Fibroblast of skin of scalp (primary cell): ENCODE measurements at places on chromosomes 1 and 21.

- DNase-seq = no peak
These were observed 44.5 kb downstream of the BCL9 start for GRCh38 chr1:147585640-147586383.

DNA sequence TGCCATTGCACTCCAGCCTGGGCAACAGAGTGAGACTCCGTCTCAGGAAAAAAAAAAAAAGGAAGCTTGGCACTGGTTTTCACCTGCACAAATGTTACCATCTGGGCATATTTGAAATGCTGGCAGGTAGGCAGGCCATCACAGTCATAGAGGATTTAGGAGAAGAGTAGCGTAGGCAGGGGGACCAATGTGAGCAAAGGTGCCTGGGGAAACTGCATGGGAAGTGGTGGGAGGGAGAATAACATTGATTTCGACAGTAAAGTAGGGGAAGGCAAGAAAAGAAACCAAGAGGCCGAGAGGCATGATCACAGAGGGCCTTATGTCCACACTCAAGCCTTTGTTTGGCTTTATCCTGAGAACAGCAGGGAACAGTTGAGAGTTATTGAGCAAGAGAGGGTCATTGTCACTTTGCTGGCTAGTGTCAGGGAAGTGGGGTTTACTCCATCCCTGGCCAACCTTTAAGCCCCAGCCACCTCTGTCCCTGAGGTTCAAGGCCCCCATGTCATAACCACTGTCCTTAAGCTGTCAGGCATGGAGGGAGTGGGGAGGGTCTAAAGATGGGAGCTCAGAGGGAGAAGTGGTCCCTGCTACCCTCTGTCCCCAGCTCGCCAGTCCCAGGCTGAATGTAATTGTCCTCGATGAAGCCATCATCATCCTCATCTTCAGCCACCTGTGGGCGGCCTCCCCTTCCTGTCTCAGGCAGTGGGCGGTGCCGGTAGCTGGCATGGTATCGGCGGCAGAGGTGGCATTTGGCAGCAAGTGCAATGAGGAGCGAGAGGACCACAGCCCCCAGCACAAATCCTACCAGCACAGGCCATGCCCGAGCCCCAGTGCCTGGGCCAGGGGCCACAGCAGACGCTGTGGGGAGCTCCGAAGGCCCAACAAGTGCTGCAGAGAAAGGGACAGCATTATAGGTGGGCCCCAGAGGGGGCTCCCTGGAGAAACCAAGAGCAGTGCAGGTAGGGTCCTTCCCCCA lies 2.9 kb downstream of the C1orf210 start:
- DNase-seq = no peak

GRCh38 chr1:59477286-59477685 lies 180.4 kb downstream of the FGGY start:
- DNase-seq = peak; percentile 51

DNA sequence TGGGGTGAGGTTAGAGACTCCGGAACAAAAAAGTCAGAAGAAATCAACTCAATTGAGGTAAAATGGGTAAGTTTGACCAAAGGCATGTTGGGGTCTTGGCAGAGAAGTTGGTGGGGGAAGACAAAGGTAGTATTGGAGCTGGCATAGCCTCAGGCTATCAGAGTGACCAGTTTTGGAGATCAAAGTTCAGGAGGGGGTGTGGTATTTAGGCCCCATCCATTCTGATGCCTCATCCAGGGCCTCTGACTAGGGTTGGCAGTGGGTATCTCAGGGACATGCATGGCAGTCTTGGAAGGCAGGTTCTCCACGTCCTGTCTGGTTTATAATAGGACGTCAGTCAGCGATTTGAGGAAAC lies 73.2 kb upstream of the TRABD2B start:
- DNase-seq = no peak

GRCh38 chr1:97073936-97074335 lies 352.4 kb downstream of the PTBP2 start:
- DNase-seq = no peak

DNA sequence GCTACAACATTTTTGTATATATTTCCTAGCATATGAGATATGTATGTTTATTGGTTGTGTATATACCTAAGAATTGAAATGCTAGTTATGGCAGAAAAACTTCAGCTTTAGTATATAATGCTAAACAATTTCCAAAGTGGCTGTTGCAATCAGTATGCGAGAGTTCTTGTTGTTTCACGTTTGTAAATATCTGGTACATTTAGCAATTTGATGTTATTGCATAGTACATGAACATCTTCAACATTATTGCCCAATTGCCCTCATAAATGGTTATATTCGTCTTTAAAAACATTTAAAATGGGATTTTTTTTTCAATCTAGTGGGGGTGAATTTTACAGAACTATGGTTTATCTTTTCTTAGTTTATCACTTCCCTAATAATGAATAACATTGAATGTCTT lies 86.2 kb upstream of the HP1BP3 start:
- DNase-seq = no peak

DNA sequence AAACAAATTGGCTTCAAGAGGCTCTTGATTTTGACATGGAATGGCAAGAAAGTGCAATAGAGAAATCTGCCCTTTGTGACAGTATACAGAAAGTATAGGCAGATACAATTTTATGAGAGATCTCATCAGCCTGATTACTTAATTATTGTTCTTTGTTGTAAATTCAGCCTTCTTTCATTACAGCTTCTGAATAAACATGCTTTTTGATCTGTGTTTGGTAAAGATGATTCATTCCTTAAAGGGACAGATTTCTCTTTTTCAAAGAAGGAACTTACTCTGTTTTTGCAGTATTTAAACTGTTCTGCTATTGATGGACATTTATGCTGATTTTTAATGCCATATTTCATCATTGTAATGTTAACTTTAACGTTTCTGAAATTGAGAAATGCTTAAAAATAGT lies 13.7 kb upstream of the MPC2 start:
- no peak for DNase-seq

GRCh38 chr1:119226913-119227312 lies 86.5 kb upstream of the WARS2 start:
- peak; percentile 23 for DNase-seq

DNA sequence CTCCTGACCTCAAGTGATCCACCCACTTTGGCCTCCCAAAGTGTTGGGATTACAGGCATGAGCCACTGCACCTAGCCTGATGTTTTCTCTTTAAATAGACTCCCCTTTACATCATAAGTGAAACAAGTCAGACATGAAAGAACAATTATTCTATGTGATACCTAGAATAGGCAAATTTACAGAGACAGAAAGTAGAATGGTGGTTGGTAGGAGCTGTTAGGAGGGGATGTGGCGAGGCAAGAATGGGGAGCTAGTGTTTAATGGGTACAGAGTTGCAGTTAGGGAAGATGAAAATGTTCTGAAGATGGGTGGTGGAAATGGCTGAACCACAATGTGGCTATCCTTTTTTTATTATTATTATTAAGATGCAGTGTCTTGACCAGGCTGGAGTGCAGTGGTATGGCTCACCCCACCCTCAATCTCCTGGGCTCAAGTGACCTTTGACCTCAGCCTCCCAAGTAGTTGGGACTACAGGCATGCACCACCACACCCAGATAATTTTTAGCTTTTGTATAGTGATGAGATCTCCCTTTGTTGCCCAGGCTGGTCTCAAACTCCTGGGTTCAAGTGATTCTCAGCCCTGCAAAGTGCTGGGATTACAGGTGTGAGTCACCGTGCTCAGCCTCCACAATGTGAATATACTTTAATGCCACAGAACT lies 28.4 kb downstream of the ELF3 start:
- DNase-seq = no peak

- DNase-seq = peak; percentile 93
These were observed 34.1 kb downstream of the TMCO4 start for GRCh38 chr1:19765623-19766022.

DNA sequence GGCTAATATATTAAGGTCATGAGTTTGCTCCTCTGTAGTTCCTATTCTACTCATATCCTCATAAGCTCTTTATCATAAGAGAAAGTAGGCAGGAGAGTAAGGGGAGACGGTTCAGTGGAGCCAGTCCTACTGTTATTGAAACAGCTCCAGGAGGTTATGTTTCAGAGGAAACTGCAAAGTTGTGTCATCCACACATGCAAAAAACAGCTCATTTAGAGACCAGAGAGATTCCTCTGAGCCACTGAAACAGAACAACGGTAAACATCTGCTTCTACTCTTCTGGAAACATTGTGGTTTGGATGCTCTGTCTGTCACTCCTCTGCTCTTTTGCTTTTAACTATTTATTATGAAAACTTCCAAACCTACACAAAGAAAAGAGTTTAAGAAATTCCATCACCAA lies 66.3 kb upstream of the PPP2R5A start:
- peak; percentile 82 for DNase-seq

DNA sequence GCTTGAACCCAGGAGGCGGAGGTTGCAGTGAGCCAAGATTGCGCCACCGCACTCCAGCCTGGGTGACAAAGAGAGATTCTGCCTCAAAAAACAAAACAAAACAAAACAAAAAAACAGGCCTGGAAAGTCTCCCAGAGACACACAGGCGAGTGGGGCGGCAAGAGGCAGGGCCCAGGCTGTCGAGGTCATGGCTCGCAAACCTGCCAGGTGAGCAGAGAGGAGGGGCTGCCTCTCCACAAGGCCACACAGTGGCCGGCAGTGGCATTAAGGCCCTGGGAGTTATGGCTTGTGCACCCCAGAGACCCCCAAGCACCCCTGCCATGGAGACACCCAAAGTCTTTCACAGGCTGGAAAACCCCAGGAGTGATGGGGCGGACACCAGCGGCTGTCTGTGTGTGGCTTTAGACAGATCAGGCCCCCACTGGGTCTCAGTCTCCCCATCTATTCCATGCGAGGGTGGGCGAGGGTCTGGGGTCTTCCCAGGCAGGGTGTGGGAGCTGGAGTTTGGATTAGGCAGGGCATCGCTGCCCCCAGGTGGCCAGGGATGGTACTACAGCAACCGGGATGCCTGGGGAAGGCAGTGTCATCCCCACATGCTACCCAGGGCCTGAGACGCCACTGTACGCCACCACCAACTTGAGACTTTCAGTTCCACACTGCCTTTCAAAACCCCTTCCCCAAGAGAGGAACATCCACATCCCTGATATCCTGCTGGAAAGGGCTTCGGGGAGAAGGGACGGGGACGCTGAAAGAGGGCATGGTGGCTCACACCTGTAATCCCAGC lies 7.3 kb upstream of the CTRC start:
- peak; percentile 43 for DNase-seq

- DNase-seq = peak; percentile 74
These were observed 13.8 kb downstream of the MIER1 start for GRCh38 chr1:66938613-66939012.
